ENCODE measurements at places on chromosomes 11 and 22. TPM values are rescaled to one million over a fixed set of nuclear protein-coding genes. Genes with fewer than 3 reads are reported as not detected.

CRYAB gene
- 1.4 TPM for total RNA-seq

SCN3B gene
- 0.79 TPM for total RNA-seq

DNA sequence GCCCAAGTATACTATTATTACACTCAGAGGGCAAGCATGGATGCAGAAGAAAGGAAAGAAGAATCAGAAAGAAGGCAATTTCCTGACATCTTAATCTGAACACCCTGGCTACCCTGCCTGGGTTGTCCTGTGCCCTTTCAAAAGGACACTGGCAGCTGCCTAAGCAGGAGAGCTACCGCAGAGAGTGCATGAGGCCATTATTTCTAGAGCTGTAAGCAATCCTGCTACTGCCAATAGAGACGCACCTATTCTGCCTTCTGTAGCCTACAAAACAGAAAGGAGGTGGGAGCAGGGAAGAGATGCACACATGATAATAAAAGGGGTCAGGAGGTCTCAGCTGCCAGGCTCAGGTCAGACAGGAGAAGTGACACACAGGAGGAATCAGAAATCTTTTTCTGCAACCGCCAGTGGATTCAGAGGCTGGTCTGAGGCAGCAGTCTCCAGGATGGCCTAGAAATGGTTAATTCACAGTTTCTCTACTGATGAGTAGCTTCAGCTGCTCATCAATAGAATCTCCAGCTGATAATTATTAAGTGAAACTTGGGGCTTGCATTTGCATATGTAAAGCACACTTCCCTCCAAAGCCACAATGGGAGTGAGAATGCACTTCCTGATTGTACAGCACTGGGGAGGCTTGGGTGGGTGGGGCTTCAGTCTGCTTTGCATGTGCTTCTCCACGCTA is 253.9 kb downstream of the LARGE1 start:
- H3K27me3 ChIP-seq, result no peaks in the 10 kb centered on the region
- peak overlapping the region; percentile 34 for H3K4me3 ChIP-seq
- no peaks in the 10 kb centered on the region for H3K36me3 ChIP-seq
- H3K4me1 ChIP-seq, result peaks cover 73% of the 10 kb centered on the region
- peak overlapping the region; percentile 92 for H3K27ac ChIP-seq
- no peak for DNase-seq

- no peak overlapping the region for H3K4me3 ChIP-seq
- no peaks in the 10 kb centered on the region for H3K27me3 ChIP-seq
- DNase-seq, result peak; percentile 8
- H3K4me1 ChIP-seq, result no peaks in the 10 kb centered on the region
- H3K27ac ChIP-seq, result no peak overlapping the region
Observed at GRCh38 chr22:49614966-49615965, 212.4 kb downstream of the BRD1 start.

- peaks cover 25% of the 10 kb centered on the region for H3K27me3 ChIP-seq
- peaks cover 26% of the 10 kb centered on the region for H3K4me1 ChIP-seq
- no peak for DNase-seq
- H3K27ac ChIP-seq, result peak overlapping the region; percentile 95
- H3K4me3 ChIP-seq, result peak overlapping the region; percentile 71
Observed at GRCh38 chr22:31291481-31292235, 630 bp downstream of the PIK3IP1 start.

GRCh38 chr11:64125676-64126075 is 40.2 kb downstream of the MACROD1 start:
- no peak overlapping the region for H3K27ac ChIP-seq
- H3K36me3 ChIP-seq, result no peaks in the 10 kb centered on the region
- H3K4me1 ChIP-seq, result peaks cover 61% of the 10 kb centered on the region
- H3K27me3 ChIP-seq, result peaks cover 21% of the 10 kb centered on the region
- no peak for DNase-seq
- no peak overlapping the region for H3K4me3 ChIP-seq

Measured in WTC11 (cell line).